Renal cortex interstitium (tissue), 15 donors: ENCODE measurements at places on chromosomes 6 and 20. TPM values are rescaled to one million over a fixed set of nuclear protein-coding genes. Genes with fewer than 3 reads are reported as not detected.
A peak's percentile ranks its signal among the peaks of the same experiment; 100 is the strongest.

TPD52L2 gene
- 90.5 TPM for polyA plus RNA-seq

TBX18 gene
- 9.5 TPM for polyA plus RNA-seq

WTAP gene
- polyA plus RNA-seq: 123 TPM

PRKN gene
- polyA plus RNA-seq: 11.4 TPM

SPTLC3 gene
- 22.2 TPM for polyA plus RNA-seq

PLTP gene
- 115 TPM for polyA plus RNA-seq

VAPB gene
- polyA plus RNA-seq: 51.8 TPM

HEY2 gene
- polyA plus RNA-seq: 7.0 TPM

CNR1 gene
- 1.1 TPM for polyA plus RNA-seq

MYCT1 gene
- polyA plus RNA-seq: 13.7 TPM

SLA2 gene
- polyA plus RNA-seq: 0.62 TPM

GRCh38 chr6:142903812-142904211 is 41.2 kb downstream of the HIVEP2 start:
- no peak for DNase-seq

DNA sequence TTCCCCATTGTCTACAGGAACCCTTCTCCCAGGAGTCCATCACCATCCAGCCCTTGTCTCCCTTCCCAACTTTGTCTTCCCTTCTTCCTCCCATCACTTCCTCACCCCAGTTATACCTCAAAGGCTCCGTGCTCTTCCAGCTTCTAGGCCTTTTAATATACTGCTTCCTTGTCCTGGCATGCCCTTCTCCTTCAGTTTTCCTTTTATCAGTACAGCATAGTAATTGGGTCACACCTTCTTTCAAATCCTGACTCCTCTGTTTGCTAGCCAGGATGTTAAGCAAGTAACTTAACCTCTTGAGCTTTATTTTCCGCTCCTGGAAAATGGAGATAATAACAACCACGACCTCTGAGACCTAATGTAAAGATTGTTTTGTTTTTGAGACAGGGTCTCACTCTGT is 54.9 kb upstream of the PNRC1 start:
- DNase-seq: no peak

DNA sequence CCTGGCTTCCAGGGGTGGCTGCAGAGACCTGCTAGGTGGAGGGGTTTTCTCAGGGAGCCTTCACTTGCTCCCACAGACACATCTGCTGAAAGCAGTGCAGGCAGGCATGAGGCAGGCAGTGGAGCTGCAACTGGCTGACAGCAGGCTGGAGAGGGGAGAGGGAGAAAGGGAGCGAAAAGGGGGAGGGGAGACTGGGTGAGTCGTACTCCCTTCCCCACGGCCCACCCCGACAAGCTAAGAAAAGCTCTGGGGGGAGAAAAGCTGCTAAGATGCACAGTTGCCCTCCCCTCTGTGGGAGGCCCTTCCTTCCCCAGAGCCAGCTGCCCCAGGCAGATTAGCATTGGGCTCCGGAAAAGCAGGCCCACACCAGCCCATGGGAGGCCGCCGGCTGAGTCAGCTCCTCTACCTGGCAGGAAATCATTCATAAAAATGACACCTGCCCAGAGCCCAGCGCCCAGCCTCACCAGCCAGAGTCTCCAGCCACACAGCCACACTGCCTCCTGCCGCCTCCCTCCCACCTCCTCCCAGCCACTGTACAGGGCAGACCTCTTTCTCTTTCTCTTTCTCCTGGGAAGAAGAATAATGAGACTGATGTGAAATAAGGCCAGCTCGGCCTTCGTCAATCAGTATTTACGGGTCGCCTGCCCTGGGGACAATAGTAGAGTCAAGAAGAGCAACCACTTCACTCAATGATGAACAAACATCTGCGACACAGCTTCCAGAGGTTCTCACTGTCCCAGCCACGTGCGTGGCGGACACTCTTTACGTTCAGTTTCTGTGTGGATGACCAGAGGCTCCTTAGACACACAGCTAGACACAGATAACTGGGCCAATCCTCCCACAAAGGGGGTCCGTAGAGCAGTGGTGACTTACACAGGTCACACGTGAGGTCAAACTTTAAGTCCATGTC is 7.7 kb upstream of the C20orf203 start:
- DNase-seq: no peak

- DNase-seq: no peak
Measured at GRCh38 chr20:8095648-8096572, 36.2 kb upstream of the PLCB1 start.

DNA sequence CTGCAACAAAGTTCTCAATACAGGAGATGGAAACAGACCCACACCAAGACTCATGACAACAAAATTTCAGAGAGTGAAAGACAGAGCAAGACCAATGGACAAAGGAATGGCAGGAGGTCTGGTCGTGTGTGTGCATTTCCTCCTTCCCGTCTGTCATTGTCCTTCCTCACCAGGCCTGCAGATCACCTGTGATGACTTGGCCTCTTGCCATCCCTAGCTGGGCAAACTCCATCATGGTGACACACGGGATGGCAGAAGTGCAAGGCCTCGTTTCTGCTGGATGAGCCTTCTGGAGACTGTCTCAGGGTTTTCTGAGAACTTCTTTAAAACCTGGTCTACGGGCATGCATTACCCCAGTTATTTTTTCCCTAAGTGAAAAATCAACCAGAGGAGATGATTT is 49.2 kb downstream of the RPP21 start:
- DNase-seq: no peak

DNA sequence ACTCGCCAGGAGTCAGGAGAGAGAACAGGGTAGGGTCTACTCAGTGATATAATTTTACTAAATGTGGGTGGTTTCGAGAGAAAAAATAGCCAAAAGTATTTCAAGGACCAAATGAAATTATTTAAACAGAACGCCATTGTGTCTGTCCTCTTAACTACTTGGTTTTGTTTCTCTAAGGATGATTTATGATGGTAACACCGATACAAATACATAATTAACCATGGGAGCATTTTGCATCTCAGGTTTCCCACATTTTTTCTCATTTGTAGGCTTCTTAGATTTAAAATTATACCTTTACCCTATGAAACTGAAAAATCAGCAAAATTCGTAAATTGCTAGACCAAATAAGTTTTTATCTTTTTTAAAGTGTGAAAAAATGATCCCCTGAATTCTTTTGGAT is 188.2 kb downstream of the ZFP64 start:
- no peak for DNase-seq

DNA sequence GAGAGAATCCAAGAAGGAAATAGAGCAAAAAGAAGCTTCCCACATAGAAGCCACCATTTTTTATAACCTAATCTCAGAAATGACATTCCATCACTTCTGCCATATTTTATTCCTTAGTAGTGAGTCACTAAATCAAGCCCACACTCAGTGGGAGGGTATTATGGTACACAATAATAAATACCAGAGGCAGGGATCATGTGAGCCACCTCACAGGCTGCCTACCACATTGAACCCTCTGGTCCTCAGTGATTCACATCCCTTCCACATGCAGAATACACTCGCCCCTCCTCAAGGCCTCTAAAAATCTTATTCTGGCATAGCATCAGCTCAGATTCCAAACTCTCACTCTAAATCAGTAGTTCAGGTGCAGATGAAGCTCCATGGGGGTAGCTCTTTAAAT is 49.4 kb downstream of the TMC2 start:
- DNase-seq: no peak

DNA sequence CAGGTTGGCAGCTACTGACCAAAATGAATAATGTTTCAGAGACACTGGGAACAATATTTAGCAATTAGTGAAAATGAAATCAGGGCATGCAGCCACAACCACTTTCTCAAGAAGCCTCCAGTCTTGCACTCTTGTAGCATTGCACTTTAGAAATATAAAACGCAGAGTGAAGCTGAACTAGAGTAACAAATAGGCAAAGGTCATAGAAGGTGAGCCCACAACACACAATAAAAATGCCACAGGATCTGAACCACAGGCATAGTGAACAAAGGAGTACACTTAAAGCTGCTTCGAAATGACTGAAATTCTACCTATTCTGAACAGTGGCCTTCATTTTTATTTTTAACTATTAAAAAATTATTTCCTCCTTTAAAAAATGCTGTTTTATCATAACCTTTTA is 25.0 kb downstream of the DDO start:
- no peak for DNase-seq

- no peak for DNase-seq
Measured at GRCh38 chr20:15705975-15706374, 867.3 kb downstream of the KIF16B start.

DNA sequence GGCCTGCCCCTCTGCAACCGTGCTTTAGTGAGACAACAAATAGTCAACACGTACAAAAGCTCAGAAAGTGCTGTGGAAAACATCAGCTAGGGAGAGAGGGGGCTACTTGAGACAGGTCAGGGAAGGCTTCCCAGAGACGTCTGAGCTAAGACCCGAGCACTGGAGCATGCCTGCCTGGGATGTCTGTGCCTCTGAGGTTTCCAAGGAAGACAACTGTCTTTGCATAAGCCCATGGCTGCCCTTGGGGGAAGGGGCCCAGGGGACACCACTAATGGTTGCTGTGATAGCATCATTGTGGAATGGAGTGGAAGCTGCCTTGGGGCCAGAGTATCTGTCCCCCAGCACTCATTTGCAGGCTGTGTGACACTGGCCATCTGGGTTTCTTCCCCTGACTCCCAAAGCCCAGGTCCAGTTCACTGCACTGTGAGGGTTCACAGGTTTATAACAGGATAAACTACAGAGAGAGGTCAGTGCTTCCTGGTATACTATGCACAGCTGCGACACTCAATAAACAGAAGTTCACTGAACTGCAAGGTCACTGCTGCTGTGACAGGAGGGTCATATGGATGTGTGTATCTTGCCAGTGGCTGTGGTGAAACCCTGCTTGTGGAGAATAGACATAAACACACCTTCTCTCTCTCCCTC is 1.5 kb upstream of the ARFGEF2 start:
- no peak for DNase-seq

DNA sequence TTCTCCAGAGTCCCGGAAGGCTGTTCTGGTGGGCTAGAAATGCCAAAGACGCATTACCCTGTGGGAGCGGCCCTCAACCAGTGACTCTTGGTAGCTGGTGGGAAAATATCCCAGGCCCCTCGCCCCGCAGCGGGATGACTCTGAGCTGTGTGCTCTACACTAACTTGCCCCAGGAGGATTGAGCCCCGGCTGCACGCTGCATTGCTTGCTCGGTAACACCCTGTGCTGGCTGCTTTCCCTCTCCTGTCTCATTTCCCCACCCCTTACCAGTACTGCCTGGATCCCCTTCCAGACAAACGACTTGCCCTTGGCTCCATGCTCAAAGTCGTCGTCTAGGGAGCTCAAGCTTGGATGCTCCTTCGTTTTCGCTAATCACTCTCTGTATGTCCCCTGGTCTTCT is 411.8 kb upstream of the SULF2 start:
- no peak for DNase-seq

DNA sequence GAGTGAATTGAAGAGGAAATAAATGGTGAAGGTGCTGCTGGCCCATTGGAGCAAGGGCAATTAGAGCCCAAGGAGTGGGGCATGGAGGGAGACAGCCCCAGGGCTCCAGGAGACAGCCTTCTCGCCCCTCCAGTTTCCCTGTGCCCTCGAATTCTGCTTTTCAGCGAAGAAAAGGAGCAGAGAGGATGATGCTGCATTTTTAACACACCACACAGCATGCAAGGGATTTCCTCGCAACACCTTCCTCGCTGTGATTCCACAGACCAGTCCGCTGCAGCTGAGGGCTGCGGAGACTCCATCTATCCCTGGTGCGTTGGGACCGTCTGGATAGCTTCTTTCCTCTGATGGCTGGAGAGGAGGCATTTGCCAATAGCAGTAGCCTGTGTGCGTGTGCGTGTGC is 41.7 kb downstream of the PTCHD4 start:
- no peak for DNase-seq

GRCh38 chr6:145815309-145816274 is 997 bp upstream of the FBXO30 start:
- peak; percentile 26 for DNase-seq

DNA sequence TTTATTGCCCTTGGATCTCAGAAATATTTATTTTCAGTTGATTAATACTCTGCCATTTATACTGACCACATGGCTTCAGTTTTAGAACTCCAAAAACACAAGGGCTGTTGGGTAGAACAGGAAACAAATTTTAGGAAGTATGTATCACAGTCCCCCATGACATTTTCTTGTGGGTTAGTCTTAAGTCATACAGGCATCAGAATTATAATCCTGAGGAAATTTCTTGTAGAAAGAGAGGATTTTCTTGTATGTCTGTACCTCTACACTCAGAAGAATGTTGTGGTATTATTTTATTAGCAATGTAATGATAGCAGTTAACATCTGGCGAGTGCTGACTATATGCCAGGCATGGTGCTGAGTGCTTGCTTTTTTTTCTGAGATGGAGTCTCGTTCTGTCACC is 302.9 kb downstream of the CLIC5 start:
- no peak for DNase-seq

DNA sequence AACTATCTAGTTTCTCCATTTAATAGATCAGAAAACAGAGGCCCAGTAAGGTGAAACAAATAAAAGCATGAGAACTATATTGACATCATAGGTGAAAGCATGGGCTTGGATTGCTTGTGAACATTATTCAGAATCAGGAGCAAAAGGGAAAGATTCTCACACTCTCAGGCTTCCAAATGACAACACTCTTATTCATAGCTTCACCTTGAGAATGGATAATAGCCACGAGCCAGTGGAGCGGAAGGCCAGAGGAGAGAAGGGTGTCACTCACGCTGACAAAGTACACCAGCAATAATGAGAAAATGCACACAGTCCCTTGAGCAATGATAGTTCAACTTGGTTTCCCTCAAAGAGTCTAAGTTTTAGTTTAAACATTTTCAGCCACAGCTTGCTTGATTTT is 339.0 kb downstream of the TPBG start:
- DNase-seq: no peak

DNA sequence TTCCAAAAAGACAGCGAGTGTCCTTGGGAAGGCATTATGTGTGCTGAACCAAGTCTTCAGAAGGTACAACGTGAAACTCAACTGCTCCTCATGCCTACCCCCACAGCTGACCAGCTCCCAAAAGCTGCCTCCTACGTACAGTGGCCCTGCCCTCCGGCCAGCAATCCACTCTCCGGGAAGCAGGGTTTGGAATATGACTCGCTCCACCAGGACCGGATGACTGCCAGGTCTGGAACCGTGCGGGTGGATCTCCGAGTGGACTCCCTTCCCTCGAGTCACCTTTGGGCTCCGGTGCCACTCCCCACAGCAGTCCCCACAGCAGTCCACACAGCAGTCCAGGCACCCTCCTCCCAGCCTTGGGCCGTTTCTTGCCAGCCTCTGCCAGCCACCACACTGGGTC is 4.3 kb downstream of the ZBTB46 start:
- DNase-seq: no peak
